ENCODE measurements at places on chromosomes 11 and 22.

GRCh38 chr22:45240104-45240809, 437 bp downstream of the KIAA0930 start:
- no peak for DNase-seq

DNA sequence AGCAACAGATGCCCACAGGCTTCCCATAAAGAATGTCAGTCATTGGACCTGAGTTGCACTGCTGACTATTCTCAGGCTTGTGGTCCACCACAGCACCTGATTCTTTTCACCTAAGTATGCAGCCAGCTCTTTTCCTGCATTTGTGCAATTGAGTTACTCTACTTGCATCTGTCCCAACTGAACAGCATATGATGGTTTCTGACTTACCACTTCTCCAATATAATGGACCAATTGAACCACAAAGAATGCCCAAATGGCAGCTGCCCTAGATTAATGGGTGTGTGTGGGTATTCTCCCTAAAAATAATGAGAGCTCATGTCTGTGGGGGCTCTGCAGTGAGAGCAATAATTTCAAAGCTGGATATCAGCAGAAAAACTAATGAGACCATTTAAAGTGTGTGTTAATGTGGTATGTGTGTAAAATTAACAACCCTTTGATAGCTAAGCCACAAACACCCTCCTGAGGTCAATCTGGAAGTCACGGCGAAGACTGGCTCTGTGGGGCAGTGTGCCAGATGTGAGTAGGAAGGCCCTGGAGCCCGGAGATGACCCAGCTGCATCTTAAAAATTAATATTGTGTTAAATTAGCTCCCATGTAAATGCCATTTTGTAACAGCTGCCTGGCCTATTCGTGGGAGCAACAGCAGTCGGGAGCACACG, 43.8 kb downstream of the SC5D start:
- DNase-seq: no peak

GRCh38 chr22:29292379-29292778, 14.1 kb upstream of the GAS2L1 start:
- no peak for DNase-seq

- no peak for DNase-seq
These were observed 788.3 kb downstream of the NTM start for GRCh38 chr11:132158696-132159095.

- peak; percentile 85 for DNase-seq
These were observed 58.2 kb upstream of the FTH1 start for GRCh38 chr11:62025487-62026105.

- DNase-seq: peak; percentile 75
These were observed 23.5 kb upstream of the SUSD2 start for GRCh38 chr22:24157822-24158135.

DNA sequence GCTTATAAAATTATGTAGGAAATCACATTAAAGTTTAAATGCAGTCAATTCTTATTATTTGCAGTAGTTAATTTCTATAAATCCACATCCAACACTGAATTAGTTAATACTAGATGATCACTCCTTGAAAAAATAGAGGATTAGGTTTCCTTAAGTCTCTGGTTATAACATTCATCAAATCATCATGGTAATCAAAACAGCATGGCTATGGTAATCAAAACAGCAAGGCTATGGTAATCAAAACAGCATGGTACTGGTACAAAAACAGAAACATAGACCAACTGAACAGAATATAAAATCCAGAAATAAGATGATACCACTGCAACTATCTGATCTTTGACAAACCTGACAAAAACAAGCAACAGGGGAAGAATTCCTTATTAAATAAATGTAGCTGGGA, 814.6 kb upstream of the CCDC179 start:
- DNase-seq: no peak

DNA sequence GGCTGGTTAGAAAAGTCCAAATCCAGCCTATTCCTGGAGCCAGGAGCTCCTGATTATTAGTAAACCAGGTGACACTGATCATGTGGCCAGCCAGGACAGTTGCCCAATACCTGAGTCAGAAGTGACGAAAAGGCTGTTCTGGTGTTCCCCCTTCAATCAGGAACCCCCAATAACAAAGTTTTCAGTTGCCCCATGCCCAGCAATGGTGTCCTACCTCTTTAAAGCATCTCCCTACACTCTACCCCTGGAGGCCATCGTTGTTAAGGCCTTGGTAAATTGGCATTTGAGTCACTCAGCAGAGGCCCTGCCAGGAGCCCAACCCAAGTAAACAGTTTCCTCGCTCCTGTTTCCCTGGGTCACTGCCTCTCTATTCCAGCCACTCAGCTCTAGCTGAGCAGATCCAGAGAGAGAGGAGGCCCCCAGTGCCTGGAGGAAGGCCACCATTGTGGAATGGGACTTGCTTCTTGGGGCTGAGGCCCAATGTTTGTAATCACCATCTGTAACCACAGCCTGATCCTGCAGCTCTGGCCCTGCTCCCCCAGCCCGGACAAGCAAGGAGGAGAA, 25.0 kb downstream of the ARHGAP1 start:
- DNase-seq: peak; percentile 88

DNA sequence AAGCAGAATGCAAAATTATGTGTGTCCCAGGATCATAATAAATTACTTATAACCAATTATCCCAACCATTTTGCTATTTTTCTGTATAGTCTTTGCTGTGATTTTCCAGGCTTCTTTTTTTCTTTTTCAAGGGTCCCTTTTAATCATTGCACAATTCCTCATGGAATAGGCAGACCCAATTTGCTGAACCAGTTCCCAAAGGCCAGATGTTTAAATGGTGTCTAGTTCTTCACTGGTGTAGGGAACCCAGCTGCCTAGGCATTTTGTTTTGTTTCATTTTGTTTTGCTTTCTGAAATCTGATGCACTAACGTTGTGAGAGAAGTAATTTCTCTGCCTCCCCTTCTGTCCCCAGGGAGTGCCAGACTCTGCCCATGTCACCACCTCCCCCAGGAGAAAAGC, 60.4 kb downstream of the CHST1 start:
- no peak for DNase-seq

- peak; percentile 91 for DNase-seq
These were observed 33.4 kb downstream of the FDX1 start for GRCh38 chr11:110463153-110463552.

GRCh38 chr11:107011977-107012376, 6.3 kb downstream of the GUCY1A2 start:
- DNase-seq: no peak

DNA sequence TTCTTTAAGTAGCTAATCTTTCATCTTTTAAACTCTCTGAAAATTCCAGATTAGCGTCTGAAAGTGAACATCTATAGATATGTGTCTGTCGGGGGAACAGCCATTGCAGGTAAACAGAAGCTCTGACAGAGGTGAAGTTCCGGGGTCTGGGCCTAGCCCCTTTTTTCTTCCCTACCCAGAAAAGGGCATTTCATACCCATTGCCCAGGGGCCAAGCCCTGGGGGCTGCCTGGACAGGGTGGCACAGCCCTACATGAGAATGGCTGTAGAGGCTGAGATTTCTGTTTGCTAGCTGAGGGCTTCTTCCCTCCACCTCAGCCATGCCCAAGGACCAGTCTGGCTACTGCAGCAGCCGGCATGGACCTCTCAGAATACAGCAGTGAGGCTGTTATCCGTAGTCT, 327.0 kb upstream of the PLET1 start:
- no peak for DNase-seq

GRCh38 chr11:20102397-20102796, 57.9 kb downstream of the DBX1 start:
- DNase-seq: no peak

- DNase-seq: no peak
These were observed 1.3 kb upstream of the BBS1 start for GRCh38 chr11:66509131-66509561.

DNA sequence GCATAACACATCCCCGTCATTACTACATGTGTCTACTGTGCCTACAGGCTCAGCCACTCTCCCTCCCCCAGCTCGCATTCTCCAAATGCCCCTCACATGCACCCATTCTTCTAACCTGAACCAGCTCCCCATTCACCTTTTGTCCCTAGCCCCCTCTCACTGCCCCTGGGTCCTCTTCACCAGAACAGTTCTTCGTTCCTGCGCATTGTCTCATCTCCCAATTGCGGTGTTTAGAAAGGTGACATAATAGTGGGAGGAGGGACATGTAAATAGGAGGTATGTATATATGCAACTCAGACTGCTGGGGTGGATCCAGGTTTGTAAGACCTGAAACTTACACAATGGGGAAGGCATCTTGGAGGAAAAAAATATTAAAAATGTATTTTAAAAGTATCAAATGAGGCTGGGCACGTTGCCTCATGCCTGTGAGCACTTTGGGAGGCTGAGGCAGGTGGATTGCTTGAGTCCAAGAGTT, 4.7 kb upstream of the VSIG2 start:
- no peak for DNase-seq

DNA sequence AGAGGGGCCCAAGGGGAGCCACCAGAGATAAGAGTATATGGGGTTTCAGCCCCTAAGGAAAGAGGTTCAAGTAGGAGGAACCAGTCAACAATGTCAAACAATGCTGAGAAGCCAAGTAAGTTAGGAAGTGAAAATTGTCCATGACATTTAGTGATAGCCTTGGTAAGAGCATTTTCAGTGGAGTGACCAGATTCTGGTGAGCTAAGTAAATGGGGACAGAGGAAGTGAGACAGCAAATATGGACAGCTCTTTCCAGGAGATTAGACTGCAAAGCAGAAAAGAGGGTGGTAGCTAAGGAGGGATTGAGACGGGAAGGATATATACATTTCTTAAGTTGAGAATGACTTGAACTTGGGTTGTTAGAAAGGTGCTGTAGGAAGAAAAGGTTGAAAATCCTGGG, 22.9 kb downstream of the POLD3 start:
- no peak for DNase-seq

DNA sequence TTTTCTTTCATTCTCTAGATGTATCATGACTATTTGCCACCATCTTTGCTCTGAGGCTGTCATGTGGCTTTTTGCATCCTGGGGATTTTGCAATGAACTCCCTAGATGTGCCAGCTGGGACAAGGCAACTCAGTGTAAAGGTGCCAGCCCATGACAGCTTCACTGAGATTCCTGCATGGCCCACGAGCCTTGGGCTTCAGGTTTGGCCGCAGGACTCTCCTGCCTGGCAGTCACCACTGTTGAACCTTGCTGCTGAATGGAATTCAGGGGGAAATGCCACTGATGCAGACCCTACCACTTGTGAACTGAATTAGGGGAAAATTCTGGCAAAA, 385.2 kb downstream of the SOX6 start:
- no peak for DNase-seq

- DNase-seq: no peak
These were observed 53.0 kb upstream of the LMO2 start for GRCh38 chr11:33944693-33945424.

DNA sequence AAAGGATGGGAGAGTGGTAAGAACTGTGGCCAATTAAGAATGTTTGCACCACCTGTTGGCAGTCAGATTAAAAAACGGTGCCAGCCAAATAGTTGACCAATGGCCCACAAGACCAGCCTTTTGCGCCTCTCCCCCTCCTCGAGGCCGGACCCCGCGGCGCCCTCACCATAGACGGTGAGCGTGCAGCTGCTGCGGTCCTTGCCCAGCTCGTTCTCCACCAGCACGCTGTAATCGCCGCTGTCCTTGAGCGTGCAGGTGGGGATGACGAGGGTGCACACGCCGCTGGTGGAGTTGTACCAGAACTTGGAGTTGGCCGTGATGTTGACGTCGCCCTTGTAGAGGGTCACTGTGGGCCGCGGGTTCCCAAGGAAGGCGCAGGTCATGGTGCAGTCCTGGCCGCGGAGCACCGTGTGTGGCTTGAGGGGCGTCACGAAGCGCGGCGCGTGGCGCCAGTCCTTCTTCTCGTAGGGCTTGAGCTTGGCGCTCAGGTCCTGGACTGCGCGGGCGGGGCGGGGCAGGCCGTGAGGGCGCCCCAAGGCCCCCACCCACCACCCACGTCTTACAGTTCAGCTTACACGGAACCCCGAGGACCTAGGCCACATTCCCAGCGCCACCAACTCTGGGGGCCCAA, 7.2 kb downstream of the TMEM86A start:
- DNase-seq: peak; percentile 89

DNA sequence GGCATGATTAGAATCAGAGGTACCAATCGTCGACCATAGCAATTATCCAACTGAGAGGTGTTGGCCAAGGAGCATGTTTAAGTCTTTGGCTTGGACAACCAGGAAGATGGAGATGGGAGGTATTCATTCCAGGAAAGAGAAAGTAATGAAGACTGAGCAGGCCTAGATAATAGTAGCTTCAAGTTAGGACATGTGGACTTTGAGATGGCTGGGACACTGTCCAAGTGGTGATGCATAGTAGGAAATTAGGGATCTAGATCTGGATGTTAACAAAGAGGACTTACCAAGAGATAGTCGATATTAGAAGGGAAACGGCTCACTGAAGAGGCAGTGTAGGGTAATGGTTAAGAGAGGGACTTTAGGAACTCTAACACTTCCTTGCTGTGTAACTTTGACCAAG, 266.7 kb downstream of the FAM76B start:
- DNase-seq: no peak

DNA sequence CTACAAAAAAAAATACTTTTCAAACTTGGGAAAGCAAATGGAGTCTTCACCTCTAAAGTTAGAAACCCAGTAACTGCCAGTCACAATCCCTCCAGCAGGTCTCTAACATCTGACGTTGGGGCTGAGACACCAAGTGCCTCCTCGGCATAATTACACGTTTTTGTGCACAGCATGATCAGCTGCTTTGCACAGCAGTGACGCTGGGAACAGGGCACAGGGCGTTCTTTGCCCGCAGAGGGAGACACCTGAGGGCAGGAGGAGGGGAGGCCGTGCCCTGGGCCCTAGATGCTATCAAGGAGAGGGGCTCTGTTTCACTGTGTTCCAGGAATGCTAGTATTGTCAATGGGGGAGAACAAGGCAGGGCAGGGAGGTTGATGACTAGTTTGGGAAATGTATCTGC, 120.1 kb downstream of the PARVA start:
- DNase-seq: no peak

GRCh38 chr11:102836290-102836875, 7.0 kb downstream of the MMP3 start:
- no peak for DNase-seq

- DNase-seq: no peak
These were observed 32.6 kb upstream of the PRDM11 start for GRCh38 chr11:45113807-45114206.

GRCh38 chr11:70247710-70248072, 22.8 kb upstream of the PPFIA1 start:
- DNase-seq: peak; percentile 61

DNA sequence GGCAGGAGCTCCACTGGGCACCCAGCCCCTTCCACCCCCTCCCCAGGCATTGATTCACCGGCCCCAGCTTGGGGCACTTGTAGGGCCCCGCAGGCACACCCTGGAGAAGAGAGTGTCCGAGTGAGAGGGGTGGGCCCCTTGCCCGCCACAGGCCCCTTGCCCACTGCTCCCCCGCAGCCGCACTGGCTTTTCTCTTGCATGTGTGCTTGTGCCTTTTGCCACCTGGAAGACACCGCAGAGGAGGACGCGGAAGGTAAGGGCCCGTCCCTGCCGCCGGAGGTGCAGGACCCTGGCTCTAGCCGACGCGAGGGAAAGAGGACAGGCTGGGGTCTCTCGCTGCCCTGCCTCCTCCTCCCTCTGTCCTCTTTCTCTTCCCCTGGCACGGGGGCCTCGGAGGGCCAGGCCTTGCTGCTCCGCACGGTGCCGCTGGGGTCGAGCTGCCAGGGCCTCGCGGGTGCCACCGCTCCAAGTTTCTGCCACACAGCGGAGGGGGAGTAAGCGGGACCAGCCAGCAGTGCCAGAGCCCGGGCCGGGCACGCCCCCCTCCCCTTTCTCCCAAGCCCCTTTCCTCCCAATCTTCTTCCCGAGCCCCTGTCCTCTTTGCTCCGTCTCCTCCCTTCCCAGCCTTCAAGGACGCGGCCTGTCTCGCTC, 9.5 kb downstream of the TNNT3 start:
- no peak for DNase-seq

GRCh38 chr11:47408598-47409439, 429 bp downstream of the SLC39A13 start:
- DNase-seq: no peak
